ENCODE measurements at places on chromosomes 12 and 14. TPM values are rescaled to one million over a fixed set of nuclear protein-coding genes. Genes with fewer than 3 reads are reported as not detected.

Gene NR4A1
- total RNA-seq = 40.6 TPM

Gene KLRD1
- 2.3 TPM for total RNA-seq

Gene NRDE2
- total RNA-seq = 11.2 TPM

GRCh38 chr12:131102991-131103668, 149.4 kb downstream of the ADGRD1 start:
- DNase-seq = peak; percentile 64

GRCh38 chr12:3081886-3082285, 4.7 kb downstream of the TSPAN9 start:
- DNase-seq = no peak

GRCh38 chr12:12817616-12818015, 4.5 kb downstream of the DDX47 start:
- no peak for DNase-seq

GRCh38 chr12:98042668-98043067, 472.7 kb upstream of the TMPO start:
- no peak for DNase-seq

- no peak for DNase-seq
These were observed 99.5 kb downstream of the NTN4 start for GRCh38 chr12:95690861-95691635.

DNA sequence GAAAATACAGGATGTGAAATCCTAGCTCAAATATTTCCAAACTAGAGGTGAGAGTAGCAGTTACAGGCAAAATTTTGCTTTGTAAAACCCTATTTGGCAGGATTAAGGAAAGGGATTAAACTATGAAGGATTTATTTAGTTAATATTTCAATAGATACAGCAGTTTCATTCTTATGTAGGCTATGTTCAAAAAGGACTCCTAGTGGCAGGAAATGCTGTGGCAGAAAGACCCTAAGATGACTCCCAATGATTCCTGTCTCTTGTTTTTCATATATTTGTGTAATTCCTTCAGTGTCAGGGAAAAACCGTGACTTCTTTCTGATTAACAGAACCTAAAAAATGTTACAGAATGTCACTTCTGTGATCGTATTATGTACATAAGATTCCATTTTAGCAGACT, 299.5 kb upstream of the RPL10L start:
- no peak for DNase-seq

- no peak for DNase-seq
These were observed 570.0 kb upstream of the FLRT2 start for GRCh38 chr14:84959851-84960520.

- no peak for DNase-seq
These were observed 54.5 kb upstream of the HECTD1 start for GRCh38 chr14:31261859-31262731.

GRCh38 chr12:31234053-31234840, 91.7 kb downstream of the SINHCAF start:
- DNase-seq = no peak

GRCh38 chr14:98167705-98168104, 1104.3 kb downstream of the BCL11B start:
- DNase-seq = no peak

DNA sequence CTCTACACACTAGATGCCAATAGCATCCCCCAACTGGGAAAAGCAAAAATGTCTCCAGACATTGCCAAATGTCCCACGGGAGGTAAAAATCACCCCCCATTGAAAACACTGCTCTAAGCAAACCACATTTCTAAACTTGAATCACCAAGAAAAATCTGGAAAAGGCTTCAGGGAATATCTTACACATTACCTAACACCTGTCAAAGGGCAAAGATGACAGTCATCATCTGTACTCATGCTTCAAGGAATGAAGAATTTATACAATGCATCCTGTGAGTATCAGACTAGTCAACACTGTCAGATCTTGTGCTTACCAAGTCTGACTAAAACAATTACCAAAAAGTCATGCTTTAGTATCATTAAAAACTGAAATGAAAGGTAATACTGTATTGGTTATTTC, 161.6 kb upstream of the SOX5 start:
- DNase-seq = no peak

DNA sequence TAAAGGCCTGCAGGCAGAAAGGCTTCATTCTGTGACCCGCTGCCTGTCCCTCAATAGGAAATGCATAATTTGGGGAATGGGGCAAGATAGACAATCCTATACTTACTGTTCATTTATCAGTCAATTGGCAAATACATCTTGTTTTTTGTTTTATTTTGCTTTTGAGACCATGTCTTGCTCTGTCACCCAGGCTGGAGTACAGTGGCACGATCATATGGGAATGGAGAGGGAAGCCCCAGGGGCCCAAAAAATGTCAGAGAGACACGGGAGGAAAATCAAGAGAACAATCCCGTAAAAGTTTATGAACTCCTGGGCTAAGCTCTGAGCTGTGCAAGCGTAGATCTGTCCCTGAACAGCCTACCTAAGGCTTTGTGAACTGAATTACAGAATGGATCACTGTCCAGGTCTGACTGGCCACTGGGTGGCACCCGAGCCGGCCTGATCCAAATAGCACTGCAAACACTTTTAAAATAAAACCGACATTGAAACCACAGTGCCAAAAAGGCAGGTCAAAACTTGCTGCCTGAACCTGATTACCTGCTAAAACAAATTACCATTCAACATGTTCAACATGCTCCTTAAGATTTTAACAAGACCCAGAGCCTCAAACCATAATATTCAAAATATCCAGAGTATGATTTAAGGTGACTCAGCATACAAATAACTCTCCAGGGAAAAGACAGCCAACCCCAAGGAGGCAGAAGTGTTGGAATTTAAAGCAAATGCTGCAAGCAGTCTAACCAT, 11.8 kb downstream of the COPS7A start:
- DNase-seq = peak; percentile 82

- DNase-seq = no peak
These were observed 663 bp downstream of the LRRK2 start for GRCh38 chr12:40225337-40225983.

GRCh38 chr12:74259199-74259598, 278.4 kb upstream of the ATXN7L3B start:
- no peak for DNase-seq
